Heart left ventricle (tissue), 16 donors: ENCODE measurements at places on chromosomes 5 and 9. TPM values are rescaled to one million over a fixed set of nuclear protein-coding genes. Genes with fewer than 3 reads are reported as not detected.

DNA sequence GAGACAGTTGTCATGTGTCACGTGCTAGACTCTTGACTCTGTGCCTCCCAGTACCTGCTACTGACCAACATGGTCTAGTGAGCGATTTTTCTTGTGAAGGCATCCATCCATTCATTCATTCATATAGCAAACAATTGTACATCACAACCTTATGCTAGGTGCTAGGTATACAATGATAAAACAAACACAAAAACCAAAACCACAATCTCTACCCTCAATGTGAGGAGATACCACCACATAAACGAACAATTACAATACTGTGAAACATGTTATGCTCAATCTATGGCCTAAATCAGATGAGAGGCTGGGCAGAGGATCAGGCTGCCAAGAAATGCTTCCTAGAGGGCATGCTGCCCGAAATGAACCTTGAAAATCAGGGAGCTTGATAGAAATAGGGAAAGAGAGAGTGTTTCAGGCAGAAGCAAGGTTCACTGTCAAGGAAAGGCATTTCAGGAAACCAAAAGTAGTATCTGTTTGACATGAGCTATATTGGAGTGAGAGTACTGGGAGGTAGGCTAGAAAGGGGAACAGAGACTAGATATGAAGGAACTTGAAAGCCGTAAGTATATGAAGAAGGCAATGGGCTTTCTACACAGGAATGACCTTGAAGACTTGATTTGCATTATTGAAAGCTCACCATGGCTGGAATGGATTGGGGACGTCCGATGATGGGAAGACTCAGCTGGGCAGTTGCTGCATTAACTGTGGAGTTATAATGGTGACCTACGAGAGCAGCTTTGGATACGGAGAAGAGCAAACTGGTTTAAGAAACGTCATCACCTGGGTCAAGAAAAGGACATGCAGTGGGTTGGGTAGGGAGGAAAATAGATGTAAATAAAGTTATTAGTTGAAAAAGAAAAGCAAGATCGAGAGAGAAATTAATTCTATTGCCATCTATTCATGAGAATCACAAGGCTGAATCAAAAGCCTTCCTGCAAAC, 90.1 kb downstream of the THBS4 start:
- no peak for DNase-seq

The SLC6A3 gene
- not detected for total RNA-seq

The CDX1 gene
- total RNA-seq = not detected

GRCh38 chr5:67000794-67001475, 195.7 kb downstream of the CD180 start:
- no peak for DNase-seq

The PTPN3 gene
- 51.7 TPM for total RNA-seq

DNA sequence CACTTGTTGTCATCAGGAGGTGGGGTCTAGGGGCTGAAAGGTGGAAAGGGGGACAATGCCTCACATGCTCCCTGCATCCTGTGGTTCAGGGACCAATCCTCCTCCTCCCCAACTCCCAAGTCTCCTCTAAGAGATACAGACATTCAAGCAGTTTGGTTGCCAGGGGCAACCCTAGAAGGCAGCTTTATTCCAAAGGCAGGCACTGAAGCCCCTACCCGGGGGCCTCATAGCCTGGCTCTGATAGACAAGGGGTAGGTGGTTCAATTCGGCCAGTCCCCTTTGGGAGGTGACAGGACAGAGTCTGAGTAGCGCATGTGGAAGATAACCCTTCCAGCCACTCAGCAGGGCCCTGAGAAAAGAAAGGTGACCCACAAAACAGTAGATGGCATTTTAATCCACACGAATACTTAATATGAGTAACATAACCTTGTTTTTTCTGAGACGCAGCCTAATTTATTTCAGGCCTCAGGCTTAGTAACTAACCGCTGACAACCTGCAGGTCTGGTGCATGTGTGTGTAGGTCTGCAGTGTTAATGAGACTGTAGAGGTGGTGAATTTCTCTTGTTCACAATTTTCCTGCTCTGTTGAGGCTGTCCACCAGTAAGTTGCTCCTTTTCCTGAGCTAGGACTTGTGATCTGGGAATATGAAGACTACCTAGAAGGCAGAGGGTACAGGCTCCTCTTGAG, 31.3 kb upstream of the HSPA9 start:
- no peak for DNase-seq

The FOXD4 gene
- total RNA-seq = not detected

GRCh38 chr9:77968506-77968905, 63.1 kb downstream of the GNAQ start:
- DNase-seq = no peak

The PTGR1 gene
- total RNA-seq = 47.3 TPM

DNA sequence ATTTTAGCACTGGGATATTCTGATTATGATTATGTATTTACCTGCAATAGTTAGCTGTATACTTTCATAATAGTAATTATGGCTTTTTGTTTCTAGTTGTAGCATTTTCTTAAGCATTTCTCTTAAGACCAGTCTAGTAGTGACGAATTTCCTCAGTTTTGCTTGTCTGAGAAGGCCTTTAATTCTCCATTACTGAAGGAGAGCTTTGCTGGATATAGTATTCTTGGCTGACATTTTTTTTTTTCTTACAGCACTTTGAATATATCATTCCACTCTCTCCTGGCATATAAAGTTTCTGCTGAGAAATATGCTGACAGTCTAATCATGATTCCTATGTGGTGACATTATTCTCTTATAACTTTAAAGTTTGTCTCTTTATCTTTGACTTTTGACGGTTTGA, 181.1 kb upstream of the DMRTA1 start:
- DNase-seq = no peak

- no peak for DNase-seq
These were observed 553.8 kb upstream of the CDH9 start for GRCh38 chr5:27592231-27592630.

DNA sequence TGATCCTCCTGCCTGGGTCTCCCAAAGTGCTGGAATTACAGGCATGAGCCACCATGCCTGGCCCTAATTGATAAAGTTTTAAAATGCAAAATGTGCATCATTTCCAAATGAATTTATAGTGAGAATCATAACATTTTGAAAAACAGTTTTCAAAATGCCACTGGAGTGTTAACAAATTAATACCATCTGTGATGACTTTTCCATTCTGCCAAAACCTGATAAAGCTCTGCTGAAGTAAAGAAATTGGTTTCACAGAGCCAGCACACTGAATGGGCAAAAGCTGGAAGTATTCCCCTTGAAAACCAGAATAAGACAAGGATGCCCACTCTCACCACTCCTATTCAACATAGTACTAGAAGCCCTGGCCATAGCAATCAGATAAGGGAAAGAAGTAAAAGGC, 89.6 kb downstream of the MUSK start:
- no peak for DNase-seq

DNA sequence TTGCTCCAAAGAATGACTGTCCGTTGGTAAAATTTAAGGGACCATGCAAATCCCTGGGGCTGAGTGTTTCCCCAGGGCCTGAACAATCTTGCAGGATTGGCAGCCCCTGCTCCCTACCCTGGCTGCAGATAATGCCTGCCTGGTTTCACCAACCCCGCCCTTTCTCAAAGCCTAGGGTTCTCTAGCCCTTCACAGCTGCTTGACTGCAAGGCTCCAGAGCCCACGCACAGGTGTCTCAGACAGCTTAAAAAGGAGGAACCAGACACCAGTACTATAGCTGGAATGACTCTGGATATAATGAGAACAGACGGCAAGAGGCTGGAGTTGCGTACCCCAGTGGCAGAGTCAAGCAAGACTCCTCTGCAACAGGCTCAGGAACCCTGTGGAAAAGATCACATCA, 25.2 kb upstream of the TNIP1 start:
- DNase-seq = no peak

GRCh38 chr5:76240336-76240735, 157.2 kb downstream of the SV2C start:
- DNase-seq = no peak

- DNase-seq = no peak
These were observed 94.2 kb downstream of the BARX1 start for GRCh38 chr9:93860694-93861658.

DNA sequence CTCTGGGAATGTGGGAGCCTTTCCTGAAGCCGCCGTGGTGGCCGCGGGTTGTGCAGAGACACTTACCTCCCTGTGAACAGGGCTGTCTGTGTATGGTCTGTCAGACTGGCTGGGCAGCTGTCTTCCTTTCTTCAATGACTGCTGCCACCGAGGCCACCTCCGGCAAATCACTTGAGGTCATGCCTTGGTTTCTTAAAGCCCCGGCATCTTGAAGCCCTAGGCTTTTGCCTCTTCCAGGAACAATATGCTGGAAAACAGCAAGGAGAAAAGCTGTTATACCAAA, 79.5 kb upstream of the ZSWIM6 start:
- no peak for DNase-seq
